GM19239 (cell line): ENCODE measurements at places on chromosomes 13 and 19.

DNA sequence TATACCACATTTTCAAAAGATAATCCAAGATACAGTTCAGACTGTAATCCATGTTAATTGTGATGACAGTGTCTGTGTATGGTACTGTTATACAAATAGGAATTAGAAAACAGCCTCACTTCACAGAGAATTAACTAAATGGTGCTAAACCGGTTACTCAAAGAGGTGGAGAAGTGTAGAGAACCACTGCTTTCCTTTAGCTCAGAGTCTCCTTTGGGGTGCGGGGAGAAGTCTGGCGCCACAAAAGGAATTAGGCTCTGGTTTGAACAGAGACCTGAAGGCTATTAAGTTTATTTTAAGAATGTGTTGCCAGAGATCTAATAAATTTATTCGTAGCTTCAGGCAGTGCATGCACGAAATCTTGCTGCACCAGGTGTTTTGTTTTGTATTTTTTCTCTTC is 65.8 kb downstream of the FREM2 start:
- DNase-seq: no peak

GRCh38 chr19:5801796-5802619 is 2.9 kb upstream of the NRTN start:
- DNase-seq: no peak

DNA sequence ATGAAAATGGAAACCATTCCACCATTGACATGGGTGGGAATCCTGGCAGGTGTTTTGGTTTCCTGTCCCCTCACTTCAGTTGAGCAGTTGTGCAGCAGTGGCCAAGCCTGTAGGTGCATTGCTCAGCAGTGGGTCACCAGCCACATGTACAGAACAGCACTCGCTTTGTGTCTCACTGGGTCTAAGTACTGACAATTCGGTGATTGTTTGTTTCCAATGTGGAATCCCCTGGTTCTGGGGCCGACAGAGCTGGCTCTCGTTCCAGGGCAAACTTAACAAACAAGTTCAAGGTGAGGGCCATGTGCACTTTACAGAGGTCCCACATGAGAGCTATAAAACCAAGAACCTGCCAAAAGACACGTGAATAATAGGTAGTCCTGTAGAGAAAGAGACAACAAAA is 54.1 kb upstream of the SPATA13 start:
- DNase-seq: no peak

DNA sequence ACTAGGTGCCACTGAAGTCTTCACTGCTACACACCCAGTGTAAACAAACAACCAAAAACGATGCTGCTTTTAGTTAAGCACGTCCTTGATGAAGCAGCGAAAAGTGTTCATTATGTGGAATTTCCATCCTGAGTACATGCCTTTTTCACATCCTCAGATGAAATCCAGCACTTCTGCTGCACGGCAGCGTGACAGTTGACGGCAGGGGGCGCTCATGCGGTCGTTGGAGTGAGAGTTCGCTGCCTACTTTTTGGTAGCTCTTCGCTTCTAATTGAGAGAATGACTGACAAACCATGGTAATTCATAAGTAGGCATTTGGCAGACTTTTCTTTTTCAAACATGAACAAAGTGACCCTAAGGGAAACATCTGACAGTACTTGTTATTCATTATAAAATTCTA is 1124.9 kb downstream of the EFNB2 start:
- no peak for DNase-seq

- DNase-seq: no peak
Observed at GRCh38 chr19:58547323-58548312, 3.8 kb downstream of the TRIM28 start.

GRCh38 chr13:40626561-40626960 is 39.9 kb downstream of the FOXO1 start:
- DNase-seq: no peak

- no peak for DNase-seq
Observed at GRCh38 chr13:113413898-113414282, 39.4 kb downstream of the ADPRHL1 start.

GRCh38 chr13:114089341-114089740 is 43.1 kb downstream of the RASA3 start:
- DNase-seq: no peak

DNA sequence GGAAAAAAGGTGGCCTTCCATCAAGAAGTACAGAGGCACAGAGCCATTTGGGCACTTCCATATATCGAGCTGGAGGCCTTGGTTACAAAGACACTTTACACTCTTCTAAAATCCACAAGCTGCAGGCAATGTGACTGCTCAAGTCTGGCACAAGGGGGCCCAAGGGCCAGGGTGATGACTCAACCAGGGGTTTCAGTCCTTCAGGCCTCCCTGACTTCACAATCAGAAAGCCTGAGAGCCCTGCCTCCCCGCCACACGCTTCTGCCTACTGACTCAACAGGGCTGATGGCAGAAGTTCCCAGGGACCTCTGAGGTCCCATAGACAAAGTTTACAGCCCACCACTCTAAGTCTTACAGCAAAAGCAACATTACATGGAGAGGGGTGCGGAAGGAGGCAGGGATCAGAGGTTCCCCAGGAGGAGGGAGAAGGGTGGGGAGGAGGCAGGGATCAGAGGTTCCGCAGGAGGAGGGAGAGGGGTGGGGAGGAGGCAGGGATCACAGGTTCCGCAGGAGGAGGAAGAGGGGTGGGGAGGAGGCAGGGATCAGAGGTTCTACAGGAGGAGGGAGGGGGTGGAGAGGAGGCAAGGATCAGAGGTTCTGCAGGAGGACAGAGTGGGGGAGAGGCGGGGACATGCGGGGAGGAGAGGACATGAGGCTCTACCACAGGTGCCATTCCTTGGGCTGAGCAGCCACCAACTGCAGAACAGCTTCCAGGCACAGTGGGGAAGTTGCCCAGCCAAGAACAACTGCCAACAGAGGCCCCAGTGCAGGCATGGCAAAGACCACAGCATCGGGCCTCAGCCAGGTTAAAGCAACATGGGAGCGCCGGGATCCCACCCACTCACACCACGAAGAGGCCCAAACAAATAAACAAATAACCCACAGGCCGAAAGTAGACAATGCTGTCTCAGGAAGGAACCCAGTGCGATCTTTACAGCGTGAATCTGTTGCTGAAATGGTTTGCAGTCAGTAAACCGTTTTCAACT is 52.0 kb downstream of the SLC7A1 start:
- peak; percentile 60 for DNase-seq

- no peak for DNase-seq
Observed at GRCh38 chr19:11028146-11028545, 61.1 kb upstream of the LDLR start.

DNA sequence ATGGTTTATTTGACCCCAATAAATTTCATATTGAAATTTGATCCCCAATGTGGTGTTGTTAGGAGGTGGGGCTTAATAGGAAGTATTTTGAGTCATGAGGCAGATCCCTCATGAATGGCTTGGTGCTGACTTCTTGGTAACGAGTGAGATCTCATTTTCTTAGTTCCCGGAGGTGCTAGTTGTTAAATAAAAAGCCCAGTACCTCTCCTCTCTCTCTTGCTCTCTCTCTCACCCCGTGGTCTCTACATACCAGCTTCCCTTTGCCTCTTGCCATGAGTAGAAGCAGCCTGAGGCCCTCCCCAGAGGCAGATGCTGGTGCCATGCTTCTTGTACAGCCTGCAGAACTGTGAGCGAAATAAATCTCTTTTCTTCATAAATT is 39.4 kb upstream of the KATNAL1 start:
- DNase-seq: no peak

GRCh38 chr13:42378383-42378780 is 106.4 kb downstream of the AKAP11 start:
- no peak for DNase-seq

DNA sequence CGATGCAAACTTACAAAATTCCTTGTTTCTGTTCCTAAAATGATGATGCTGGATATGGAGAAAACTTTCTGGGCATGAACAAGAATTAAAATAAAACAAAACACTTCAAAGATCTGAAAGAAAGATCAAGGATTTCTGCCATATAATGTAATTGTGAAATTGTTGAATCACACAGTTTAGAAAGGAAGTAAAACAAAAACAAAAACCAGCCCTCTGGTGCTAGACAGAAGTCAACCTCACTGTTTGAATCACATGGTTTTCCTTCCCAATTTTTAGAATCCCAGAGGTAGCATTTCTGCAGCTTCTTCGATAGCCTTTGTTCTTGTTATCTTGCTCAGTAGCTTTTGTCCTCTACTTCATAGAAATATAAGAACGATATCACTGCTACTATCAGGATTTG is 118.2 kb upstream of the ARGLU1 start:
- no peak for DNase-seq

DNA sequence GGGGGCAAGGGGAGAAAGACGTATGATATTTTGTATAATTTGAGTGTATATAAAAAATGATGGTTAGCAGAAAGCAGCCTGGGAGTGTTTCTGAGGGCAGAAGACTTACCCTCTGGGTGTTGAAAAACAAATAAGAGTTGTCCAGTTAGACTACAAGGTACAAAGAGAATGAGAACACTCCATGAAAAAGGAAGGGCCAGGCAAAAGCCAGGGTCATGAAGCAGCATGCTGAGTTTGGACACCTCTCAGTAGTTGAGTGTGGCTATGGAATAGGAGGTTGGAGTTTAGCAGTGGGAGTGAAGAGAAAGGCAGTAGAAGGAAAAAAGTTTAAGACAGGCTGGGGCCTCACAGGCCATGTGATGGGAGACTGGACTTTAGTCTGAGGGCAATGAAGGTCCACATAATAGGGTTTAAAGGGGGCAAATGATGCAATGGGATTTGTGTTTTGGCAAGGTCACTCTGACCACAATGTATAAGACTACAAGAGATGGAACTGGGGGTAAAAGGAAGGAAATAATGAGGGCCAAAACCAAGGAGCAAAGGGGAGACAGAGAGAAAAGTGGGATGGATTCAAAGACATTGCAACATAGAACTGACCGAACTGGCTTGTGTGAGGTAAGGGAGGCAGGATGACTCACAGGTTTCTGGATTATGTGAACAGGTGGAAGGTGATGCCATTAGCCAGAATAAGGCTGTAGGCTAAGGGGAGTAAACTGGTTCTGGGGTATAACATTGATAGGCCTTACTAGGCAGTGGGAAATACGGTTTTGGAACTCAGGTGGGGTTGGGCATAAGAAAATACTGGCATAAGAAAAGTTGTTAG is 76.6 kb downstream of the SERP2 start:
- no peak for DNase-seq

- DNase-seq: no peak
Observed at GRCh38 chr19:51100601-51101000, 7.6 kb downstream of the CTU1 start.

DNA sequence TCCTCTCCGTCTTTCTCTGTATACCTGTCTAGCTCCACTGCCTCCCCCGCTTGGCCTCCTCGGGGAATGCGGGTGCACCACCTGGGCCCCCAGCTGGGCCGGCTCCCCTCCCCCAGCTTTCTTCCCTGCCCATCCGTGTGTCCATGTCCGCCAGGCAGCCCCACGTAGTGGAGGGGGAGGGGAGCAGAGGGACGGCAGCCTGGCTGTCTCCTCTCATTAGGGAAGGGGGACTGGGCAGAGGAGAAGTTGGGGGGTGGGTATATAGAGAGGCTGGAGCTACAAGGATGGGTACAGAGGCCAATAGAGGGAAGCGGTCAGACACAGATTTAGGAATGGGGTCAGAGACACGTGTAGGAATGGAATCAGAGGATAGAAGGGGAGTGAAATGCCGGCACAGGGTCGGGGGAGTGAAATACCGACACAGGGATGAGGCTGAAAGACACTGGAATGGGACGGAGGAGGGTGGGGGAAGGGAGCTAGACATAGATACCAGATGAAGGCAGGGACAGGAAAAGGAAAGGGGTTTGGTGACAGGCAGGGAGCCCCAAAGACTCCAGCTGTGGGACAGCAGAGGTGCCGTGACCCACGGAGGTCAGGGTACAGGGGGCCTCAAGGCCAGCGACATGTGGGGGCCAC is 2.8 kb downstream of the NECTIN2 start:
- no peak for DNase-seq

DNA sequence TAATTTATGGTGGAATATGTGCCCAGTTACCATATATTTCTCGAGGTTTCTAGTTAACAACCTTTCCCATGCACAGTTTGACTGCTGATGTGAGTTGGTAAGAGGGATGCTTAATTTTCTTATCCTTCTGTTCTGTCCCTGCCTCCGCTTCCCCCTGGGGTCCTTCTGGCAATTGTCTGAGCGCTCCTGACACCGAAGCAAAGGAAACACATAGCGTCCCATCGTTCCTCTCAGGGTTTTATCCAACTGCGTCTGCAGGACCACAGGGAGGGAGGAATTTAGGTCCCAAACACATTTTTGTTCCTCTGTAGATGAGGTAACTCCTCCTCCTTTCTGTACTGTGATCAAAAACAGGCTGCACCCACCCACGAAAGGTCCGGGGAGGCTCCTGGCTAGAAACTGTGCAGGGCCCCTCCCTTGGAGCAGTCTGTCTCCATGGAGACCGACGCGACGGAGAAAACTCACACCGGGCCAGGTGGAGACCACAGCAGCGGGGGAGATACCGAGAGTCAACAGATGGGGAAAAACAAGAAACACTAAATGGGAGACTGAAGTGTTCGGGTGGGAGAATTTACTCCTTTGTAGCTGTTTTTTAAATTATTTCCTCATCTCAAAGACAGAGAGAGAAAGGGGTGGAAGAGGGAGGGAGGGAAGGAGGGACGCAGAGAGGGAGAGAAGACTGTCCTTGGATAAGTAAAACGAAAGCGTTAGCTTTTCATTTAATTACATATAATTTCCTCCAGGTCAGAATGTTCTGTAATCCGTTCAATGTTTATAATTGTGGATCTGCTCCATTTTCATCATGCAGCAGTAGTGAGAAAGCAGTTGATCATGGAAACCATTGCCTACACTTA is 191.8 kb upstream of the NBEA start:
- no peak for DNase-seq

- no peak for DNase-seq
Observed at GRCh38 chr13:73096173-73096572, 37.4 kb downstream of the KLF5 start.

GRCh38 chr19:52094526-52095130 is 937 bp downstream of the ZNF841 start:
- no peak for DNase-seq

DNA sequence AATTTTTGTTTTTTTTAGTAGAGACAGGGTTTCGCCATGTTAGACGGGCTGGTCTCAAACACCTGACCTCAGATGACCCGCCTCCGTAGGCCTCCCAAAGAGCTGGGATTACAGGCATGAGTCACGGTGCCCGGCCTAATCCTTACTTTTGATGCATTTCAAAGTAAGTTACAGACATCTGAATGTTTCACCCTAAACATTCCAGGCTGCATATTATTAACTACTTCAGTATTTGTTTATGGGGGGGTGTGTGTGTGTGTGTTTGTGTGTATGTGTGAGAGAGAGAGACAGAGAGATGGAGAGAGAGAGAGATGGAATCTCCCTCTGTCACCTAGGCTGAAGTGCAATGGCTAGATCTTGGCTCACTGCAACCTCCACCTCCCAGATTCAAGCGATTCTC is 13.1 kb downstream of the SULT2B1 start:
- no peak for DNase-seq

DNA sequence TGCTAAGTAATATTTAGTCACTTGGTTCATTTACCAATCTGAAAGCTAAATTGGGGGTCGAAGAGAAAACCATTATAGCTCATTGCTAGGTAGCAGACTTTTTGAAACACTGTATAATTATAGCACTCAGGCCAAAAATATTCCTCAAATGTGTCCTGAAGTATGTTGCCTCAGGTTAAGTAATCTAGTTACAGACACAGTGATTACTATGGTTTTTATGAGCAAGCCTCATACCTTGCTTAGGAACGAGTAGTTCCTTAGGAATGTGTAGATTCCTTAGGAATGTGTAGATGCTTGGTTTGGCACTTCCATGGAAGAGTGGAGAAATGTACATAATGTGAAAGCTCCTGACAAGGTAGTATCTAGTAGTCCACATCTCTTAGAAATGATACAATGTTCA is 387.5 kb downstream of the LMO7 start:
- no peak for DNase-seq
